ENCODE measurements at places on chromosomes 7 and 10. TPM values are rescaled to one million over a fixed set of nuclear protein-coding genes. Genes with fewer than 3 reads are reported as not detected.

GRCh38 chr7:22194658-22195273 is 162.2 kb downstream of the RAPGEF5 start:
- DNase-seq = no peak

GRCh38 chr10:97648562-97649404 is 8.3 kb downstream of the PI4K2A start:
- DNase-seq = no peak

DNA sequence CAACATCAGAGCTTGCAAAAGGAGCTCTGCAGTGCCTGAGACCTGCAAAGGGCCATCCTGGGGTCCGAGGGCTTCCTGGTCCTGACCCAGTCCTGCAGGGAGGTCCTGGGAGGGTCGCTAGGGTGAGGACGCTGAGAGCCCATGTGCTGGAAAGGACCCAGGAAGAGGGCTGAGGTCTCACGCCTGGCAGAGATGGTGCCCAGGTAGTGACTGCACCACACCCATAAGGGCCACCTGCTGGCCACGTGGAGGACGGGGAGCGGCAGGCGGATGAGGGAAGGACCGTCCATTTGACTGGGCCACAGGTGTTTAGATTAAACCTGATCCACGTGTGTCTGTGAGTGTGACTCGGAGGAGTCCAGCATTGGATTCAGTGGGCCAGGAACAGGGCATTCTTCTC is 392.8 kb downstream of the DNAJB6 start:
- no peak for DNase-seq

DNA sequence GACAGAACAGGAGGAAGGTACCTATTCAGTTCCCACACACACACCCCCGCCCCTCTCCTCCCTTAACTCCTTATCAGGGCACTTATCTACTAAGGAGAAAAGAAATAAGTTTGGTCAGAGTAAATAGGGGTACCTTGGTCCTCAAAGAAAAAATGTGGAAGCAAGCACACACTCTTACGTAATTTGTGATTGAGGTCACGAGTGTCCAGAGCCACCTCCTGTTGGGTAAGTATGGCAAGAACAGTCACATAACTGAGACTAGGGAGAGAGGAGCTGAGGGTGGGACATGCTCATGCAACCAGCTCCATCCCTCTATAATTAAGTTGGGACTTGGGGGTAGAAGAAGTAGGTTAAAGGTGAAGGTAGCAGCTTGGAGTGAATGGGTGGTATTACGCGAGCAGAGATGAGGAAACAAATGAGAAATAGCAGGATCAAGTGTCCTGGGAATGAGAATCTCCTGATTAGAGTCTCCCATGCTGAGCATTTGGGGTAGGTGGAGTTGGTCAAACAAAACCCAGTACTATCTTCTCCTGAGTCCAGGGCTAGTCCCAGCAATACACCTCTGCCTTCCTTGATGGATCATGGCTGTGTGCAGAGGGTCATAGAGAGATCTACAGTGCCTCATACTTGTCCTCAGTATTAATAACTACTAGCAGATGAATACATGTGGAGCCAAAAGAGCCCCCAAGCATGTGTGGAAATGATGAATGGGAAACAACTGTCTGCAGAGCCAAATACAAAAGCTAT is 77.1 kb downstream of the GSAP start:
- no peak for DNase-seq

The GET4 gene
- total RNA-seq = 45.1 TPM

The FAM25C gene
- not detected for total RNA-seq

The SUV39H2 gene
- total RNA-seq = 5.6 TPM

The FIS1 gene
- 150 TPM for total RNA-seq
